ENCODE measurements at places on chromosomes 1 and 21.

DNA sequence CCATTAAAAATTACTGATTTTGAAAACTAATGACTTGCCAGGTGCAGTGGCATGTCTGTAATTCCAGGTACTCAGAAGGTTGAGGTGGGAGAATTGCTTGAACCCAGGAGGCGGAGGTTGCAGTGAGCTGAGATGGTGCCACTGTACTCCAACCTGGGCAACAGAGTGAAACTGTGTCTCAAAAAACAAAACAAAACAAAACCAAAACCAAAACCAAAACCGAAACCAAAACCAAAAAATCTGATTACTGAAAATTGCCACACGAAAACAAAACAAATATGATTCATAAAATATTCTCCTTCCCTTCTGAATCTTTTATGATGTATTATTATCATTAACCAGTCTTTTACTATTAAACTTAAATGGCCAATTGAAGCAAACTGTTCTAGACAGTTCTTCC, 74.1 kb downstream of the SERINC2 start:
- DNase-seq: peak; percentile 22

DNA sequence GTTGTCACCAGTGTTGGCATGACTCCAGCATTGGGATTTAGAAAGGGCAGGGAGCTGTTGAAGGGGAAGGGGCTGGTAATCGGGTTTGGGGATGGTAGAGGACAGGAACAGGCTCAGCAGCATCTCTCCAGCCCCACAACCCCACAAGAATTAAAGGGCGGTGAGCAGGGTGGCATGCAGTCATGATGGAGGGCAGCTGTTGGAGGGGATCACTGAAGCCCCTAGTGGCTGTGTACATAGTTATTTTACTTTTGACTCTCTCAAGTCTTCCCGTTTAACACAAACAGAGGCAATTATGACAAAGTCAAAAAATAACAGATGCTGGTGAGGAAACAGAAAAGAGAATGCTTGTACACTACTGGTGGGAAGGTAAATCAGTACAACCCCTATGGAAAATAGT, 213.8 kb downstream of the URB2 start:
- DNase-seq: no peak

DNA sequence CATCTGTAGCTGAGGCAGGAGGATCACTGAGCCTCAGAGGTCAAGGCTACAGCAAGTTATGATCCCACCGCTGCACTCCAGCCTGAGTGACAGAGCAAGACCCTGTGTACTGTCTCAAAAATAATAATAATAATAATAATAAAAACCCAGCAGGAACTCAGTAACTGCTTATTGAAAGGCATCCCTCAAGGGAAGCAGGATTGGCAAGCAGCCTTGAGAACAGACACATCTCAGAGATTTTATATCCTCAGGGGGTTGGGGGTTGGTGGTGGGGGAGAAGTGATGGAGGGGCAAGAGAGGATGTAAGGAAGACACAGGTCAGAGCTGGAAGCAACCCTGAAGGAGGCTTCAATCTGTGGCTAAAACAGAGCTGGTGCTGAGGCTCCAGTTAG, 29.6 kb downstream of the GNB1 start:
- no peak for DNase-seq

DNA sequence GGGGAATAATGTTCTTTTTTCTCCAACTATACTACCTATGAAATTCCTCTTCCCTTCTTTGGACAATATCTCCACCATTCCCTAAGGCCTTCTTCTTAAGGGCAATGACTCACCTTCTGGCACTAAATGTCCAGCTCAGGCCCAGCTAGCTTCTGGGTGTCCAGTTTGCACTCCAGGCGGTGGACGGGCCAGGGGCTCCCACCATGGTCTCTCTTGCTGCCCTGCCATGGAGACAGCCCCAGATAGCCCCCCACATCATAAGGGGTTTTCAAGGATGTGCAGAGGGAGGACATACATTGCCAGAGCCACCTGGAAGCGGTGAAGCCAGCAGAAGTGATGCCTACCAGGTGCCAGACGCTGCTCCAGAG, 43.8 kb downstream of the C1orf198 start:
- no peak for DNase-seq

GRCh38 chr1:98704474-98704873, 43.0 kb downstream of the SNX7 start:
- no peak for DNase-seq

- DNase-seq: no peak
These were observed 76.4 kb upstream of the SCYL3 start for GRCh38 chr1:169970114-169970513.

GRCh38 chr1:112257043-112257835, 138.8 kb upstream of the CTTNBP2NL start:
- no peak for DNase-seq

DNA sequence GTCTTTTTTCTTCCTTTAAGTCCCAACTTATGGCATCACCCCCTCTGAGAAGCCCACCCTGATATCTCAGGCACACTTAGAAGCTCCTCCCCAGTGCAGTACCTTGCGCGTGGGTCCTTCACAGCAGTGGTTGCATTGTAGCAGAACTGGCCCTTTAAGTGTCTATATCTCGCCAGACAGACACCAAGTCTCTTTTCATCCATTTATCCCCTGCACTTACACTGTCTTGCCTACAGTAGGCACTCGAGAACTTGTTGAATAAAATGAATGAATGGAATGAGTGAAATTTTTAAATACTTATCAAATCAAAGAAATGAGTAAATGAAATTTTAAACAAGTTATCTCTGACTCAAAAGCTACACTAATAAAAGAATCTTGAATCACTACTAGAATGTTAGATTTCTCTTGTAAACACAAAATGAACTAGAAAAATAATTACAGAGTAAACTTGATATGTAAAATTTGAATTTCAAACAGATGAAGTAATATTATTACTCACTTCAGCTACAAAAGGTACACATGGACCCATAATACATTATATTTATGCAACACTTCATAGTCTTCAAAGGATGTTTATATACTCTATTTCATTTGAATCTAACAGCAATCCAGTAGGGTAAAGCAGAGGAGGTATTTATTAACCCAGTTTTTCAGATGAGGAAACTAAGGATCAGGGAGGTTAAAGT, 54.7 kb upstream of the MAN1A2 start:
- DNase-seq: no peak

GRCh38 chr21:36193200-36193599, 36.6 kb downstream of the DOP1B start:
- DNase-seq: no peak

GRCh38 chr1:150765296-150765976, at the start of gene CTSS:
CTSS (minus strand) TSS chr1:150765778; CDS start chr1:150764763, 1,015 bp downstream.
- DNase-seq: peak; percentile 29

DNA sequence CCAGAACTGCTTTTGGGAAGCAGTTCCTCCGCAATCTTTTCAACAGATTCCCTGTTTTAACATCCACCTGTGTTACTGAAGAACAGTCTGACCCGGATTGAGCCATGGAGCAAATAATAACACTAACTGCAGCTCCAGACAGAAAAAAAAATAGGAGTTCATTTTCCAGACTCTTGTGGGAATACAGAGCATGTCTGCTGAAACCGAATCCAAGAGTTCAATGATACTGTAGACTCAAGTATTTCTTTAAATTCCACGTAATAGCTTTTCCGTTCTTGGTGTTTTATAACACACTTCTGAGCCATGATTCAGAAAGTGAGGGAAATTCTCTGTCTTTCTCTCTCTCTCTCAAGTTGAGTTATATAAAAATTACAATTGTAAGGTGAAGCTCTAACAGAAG, 60.6 kb downstream of the DDAH1 start:
- no peak for DNase-seq

DNA sequence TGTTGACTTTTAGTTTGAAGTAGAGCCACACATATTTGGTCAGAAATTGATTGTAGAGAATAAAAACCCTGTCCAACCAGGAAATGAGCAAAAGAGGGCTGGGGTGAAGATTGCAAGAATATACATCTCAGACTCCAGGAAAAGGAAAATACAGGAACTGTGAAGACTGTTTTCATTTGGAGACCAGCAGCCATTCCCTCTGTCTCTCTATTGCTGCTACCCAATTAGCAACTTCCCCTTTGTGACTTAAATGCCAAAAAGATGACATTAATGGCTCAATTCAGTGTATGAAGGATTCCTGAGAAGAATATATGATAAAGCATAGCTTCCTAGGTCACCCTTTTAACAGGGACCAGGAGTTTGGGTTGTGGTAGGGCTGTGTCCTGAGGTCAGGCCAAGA, 31.6 kb upstream of the CEP350 start:
- no peak for DNase-seq

- no peak for DNase-seq
These were observed 8.2 kb downstream of the TTLL7 start for GRCh38 chr1:83990734-83991133.

DNA sequence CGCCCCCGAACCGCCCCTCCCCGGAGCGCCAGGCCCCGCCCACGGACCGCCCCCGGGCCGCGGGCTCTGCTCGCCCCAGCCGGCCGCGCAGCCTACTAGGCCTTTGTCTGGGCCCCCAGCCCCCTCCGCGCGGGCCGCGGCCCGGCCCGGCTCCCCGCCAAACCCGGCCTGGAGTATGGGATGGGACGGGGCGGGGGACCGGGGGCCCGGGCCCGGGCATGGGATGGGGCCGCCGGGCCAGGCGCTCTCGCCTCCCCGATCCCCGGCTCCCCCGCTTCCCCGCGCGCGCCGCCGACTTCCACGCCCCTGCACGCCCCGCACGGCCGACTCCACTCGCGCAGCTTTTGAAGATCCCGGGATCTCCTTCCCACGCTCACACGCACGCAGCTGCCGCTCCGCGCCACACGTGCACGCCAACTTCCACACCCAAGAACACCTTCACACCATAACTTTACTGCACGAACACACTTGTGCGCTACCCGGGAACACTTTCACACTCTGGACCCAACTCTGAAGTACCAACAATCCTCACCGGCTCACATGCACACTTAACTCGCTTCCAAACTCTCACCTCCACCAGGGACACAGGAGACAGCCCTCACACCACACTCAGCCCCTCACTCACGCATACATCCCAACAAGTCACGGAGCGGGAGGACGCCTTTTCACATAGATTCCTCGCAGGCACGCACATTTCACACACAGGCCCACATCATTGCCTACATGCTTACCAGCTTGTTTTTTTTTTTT, 437 bp upstream of the HSPG2 start:
- DNase-seq: peak; percentile 46

DNA sequence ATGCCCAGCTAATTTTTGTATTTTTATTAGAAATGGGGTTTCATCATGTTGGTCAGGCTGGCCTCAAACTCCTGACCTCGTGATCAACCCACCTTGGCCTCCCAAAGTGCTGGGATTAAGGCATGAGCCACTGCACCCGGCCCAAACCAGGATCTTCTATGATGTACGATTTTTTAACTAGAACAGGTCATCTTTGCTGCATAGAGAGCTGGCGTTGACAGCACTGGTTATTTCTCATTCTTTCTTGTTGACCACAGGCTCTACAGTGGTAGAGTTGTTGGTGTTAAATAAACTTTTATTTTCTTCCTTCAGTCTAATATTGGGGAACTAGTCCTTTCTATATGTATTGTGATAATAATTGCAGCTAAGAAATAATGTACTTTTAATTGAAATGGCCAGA, 3.8 kb upstream of the MAB21L3 start:
- no peak for DNase-seq

GRCh38 chr1:221308534-221309511, 429.6 kb downstream of the HLX start:
- DNase-seq: no peak

- no peak for DNase-seq
These were observed 4.7 kb downstream of the RNF220 start for GRCh38 chr1:44409757-44410156.

DNA sequence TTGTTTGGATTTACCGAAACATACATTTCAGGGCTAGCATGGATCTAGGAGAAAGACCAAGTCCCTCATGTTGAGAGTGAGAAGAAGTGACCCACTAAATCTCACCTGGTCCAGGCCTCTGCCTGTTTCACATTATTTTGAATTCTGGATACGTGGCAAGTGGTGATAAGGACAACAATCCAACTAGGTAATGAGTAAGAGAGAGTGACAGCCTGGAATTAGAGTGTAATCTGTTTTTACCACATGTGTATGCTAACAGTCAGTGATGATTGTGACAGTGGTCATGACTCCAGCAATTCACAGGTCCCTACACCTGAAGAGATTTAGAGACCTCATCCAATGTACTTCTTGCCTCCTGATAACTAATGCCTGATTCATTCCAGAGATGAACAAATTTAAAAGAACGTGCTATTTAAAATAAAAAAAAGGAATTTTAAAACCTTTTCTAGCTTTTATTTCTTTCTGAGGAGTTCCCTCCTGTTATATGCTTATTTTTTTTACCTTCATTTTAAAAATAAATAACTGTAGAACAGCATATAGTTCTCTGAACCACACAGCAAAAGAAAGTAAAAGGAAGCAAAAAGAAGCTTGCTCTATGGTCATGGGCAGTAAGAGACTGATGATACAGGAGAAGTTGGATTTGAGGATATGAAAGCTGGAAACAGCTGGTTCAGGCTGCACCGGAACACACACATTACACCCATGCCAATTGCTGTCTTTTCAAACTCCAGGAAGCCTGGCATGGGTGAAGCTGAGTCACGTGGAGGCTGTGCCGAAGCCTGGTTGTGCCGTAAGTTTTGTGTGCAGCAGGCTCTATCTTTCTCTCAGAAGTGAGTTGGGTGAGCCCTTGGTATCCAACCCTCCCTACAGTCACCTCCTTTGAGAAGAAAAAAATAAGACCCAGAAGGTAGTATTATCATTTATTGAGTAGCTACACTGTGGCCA, 14.7 kb downstream of the C1orf116 start:
- DNase-seq: no peak

GRCh38 chr21:36692114-36692834, 6.6 kb upstream of the SIM2 start:
- DNase-seq: no peak

- DNase-seq: no peak
These were observed 99.7 kb upstream of the BEND5 start for GRCh38 chr1:48876330-48876785.

- no peak for DNase-seq
These were observed 361.1 kb upstream of the CHRM3 start for GRCh38 chr1:239025223-239025622.

DNA sequence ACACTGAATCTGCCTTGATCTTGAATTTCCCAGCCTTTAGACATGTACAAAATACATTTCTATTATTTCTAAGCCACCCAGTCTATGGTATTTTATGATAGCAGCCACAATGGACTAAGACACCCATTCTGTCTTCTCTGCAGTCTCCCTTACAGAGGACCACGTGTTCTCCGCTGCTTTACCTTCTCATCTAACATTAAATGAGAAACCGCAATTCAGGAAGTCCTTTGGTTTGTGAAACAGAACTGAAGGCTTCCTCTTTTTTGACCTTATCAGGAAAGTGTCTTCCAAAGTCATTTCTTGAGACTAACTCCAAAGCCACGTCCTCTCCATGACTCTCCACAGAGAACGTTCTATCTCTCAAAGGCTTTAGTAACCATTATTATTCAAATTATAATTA, 560.1 kb downstream of the OMA1 start:
- DNase-seq: no peak

DNA sequence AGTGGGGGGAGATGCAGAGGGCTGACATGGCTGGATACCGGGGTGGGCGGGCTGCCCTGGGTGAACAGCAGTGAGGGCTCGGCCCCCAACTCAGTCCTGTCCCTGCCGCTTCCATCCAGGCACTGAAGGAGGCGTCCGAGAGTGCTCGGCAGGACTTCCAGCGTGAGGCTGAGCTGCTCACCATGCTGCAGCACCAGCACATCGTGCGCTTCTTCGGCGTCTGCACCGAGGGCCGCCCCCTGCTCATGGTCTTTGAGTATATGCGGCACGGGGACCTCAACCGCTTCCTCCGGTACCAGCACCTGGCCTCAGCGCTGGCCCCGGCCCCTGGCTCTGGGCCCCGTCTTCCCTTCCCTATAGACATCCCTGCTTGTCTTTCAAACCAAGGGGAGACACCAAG, 15.6 kb downstream of the NTRK1 start:
- DNase-seq: no peak
